ENCODE measurements at places on chromosomes 7 and 10. TPM values are rescaled to one million over a fixed set of nuclear protein-coding genes. Genes with fewer than 3 reads are reported as not detected.

SYT15 gene
- not detected for total RNA-seq

TEX47 gene
- total RNA-seq, result not detected

RPA3 gene
- total RNA-seq, result 78.6 TPM

GBX1 gene
- not detected for total RNA-seq

SMURF1 gene
- 37.7 TPM for total RNA-seq

CHST3 gene
- total RNA-seq, result 49.3 TPM

ST7 gene
- 12.7 TPM for total RNA-seq

DKK1 gene
- 8.6 TPM for total RNA-seq

PDCD11 gene
- 17.3 TPM for total RNA-seq

DMTF1 gene
- 6.4 TPM for total RNA-seq

LRIT1 gene
- not detected for total RNA-seq

ADRA2A gene
- not detected for total RNA-seq

PRKAR2B gene
- total RNA-seq, result 12.5 TPM

CYREN gene
- 131 TPM for total RNA-seq

GRID2IP gene
- total RNA-seq, result not detected

FOXI2 gene
- total RNA-seq, result not detected

CACNB2 gene
- total RNA-seq, result not detected

INSYN2A gene
- total RNA-seq, result not detected

CHN2 gene
- not detected for total RNA-seq

PDK4 gene
- 0.41 TPM for total RNA-seq

SRGN gene
- total RNA-seq, result 288 TPM

SUN3 gene
- not detected for total RNA-seq

TNRC18 gene
- total RNA-seq, result 12.6 TPM

TMEM196 gene
- total RNA-seq, result not detected

NPTX2 gene
- total RNA-seq, result 40.5 TPM

GNAT3 gene
- not detected for total RNA-seq

WDFY4 gene
- not detected for total RNA-seq

TUBB8 gene
- total RNA-seq, result not detected

MACROH2A2 gene
- total RNA-seq, result 29.4 TPM

LAMB1 gene
- total RNA-seq, result 127 TPM

NPFFR1 gene
- not detected for total RNA-seq

GSAP gene
- total RNA-seq, result 4.7 TPM

C7orf57 gene
- 0.26 TPM for total RNA-seq

PROSER2 gene
- 84.9 TPM for total RNA-seq

MUC3A gene
- 0.20 TPM for total RNA-seq

NUDT13 gene
- total RNA-seq, result 4.7 TPM

ZCCHC24 gene
- total RNA-seq, result 5.7 TPM

PANK1 gene
- total RNA-seq, result 2.8 TPM

TET1 gene
- 0.37 TPM for total RNA-seq

GPR15LG gene
- total RNA-seq, result not detected
